AG04449 (cell line): ENCODE measurements at places on chromosomes 3 and 15.

- DNase-seq = no peak
These were observed 7.6 kb downstream of the C15orf39 start for GRCh38 chr15:75209289-75209676.

DNA sequence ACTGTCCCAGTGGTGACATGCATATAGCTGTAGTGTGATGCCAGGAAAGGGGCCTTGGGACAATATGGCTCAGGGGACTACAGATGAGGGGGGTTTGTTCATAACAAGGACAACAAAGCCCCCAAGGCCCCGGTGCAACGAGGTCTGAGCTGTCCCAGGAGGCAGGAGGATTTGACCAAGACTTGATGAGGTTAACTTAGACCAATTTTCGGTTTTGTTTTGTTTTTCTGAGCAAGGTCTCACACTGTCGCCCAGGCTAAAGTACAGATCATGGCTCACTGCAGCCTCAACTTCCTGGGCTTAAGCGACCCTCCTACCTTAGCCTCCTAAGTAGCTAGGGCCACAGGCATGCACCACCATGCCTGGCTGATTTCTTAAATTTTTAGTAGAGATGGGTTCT lies 23.8 kb downstream of the EFCAB12 start:
- no peak for DNase-seq

DNA sequence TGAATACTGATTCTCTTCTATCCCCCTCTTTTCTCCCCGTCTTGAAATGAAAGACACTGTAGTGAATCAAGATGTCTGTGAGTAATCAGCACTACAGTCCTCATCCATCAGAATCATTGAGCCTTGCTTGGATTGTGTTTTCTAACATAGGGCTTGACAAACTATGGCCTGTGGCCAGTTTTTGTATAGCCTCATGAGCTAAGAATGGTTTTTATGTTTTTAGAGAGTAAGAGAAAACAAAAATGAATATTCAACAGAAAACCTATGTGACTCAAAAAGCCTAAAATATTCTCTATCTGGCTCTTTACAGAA lies 55.2 kb downstream of the PPM1L start:
- DNase-seq = no peak

GRCh38 chr3:177058648-177059047 lies 138.6 kb downstream of the TBL1XR1 start:
- no peak for DNase-seq

DNA sequence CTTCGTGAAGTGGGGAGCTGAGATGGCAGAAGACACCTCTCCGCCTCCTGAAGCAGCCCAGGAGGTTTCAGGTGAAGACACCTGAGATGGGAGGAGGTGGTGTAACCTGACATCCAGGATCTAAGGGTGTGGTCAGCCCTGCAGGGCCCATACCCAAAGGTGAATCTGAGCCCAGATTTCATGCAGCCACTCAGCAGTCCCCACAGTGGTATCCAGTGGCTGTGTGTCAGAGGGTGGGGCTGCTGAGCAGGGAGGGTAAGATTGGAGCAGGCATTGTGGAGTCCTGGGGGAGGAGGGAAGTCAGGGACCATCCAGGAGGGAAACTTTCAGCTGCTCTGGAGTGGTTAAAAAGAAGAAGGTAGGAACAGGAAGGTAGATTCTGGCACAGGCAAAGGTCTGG lies 46.0 kb upstream of the SMAD6 start:
- no peak for DNase-seq

DNA sequence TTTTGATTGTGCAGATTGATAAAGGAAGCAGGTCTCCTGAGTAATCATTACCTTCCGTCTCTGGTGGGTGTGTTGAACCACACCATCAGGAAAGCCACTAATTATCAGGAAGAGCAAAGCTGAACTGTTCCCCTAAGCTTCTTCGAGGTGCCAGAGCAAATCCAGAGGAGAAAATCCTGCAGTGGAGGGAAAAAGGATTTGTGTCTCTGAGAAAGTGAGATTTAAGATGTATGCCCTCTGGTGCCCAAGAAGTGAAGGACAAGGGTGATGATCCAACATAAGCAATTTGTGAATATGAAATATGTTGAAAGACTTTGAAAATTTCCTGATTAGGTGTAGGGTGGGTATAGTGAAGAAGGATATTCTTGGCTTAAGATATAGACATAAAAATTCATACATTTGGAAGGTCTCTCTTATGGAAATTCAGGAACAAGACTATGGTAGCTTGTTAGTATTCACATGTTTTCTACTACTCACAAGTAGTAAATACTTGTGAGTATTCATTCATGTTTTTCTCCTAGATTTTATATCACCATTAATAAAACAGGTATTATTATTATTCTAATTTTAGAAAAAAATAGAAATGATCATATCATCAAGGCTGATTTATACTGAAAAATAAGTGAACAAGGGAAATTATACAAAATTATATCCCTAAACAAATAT lies 34.8 kb downstream of the COMMD2 start:
- peak; percentile 37 for DNase-seq

DNA sequence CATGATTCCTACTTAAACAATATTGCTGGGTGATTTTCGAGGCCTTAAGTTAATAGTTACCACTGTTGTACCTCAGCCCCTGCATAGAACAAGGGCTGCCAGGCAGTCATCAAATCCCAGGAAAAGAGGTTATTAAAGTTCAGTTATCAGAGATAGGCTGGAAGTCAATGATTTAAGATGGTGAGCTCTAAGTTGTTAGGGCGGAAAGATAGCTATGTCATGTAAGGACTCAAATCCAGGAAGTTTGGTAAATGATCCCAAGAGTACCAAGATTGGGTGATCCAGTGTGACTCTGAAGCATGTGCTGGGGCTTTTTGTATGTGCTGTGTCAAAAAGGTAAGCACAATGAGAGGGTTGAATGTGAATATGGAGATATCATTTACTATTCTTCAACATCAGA lies 287.9 kb downstream of the NLGN1 start:
- no peak for DNase-seq
